Retina (tissue), 1 donor: ENCODE measurements at places on chromosomes 1 and 21.

DNA sequence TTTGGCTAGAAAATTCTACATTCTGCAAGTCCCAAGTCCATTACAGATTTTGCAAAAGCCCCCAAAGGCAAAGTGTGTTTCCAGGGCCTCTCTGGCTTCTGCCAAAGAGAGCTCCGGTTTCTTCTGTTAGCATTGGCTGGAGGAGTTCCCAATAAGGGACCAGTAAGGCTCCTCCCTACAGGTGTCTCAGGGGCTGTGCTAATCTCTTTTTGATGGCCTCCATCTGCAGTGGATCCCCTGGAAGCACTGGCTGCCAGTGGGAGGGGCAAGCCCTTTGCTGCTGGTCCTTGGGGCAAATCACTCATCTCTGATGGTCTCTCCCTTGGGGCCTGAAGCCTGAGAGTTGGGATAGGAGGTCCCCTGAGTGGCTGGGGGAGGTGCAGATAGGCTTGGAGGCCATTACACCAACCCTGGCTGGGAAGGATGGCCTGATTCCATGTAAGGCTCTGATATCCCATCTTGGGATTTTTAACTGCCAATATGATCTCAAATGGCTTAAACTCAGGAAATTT lies 89.1 kb upstream of the USP24 start:
- DNase-seq = no peak

DNA sequence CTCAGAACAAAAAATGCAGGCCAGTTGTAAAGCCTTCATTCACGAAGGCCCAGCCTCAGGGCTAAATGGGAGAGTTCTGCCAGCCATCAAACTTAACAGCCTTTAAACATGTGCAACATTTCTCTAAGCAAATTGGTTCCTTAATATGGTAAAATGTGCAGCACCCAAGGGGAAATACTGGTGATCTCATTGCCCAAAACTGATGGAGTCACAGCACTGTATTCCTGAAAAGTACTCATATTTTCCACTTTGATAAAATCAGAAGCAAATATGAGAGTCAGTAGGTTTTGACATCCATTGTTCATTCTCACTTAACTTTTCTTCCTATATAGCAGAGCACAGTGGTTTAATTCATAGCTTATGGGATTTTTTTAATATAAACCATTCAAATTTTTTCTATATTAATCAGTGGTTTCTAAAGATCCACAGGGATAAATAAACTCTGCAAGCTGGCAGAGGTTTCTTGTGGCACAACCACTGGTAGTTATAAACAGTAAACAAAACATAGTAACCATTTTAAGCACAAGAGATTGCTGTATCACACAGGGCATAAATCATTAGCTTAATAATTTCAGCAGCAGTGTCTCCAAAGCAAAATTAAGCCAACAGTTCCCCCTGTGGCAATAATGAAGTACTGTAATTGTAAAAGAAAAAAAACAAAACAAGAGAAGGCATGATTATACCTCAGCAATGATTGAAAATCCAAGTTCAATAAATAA lies 106.9 kb upstream of the LYPLAL1 start:
- DNase-seq = peak; percentile 29

DNA sequence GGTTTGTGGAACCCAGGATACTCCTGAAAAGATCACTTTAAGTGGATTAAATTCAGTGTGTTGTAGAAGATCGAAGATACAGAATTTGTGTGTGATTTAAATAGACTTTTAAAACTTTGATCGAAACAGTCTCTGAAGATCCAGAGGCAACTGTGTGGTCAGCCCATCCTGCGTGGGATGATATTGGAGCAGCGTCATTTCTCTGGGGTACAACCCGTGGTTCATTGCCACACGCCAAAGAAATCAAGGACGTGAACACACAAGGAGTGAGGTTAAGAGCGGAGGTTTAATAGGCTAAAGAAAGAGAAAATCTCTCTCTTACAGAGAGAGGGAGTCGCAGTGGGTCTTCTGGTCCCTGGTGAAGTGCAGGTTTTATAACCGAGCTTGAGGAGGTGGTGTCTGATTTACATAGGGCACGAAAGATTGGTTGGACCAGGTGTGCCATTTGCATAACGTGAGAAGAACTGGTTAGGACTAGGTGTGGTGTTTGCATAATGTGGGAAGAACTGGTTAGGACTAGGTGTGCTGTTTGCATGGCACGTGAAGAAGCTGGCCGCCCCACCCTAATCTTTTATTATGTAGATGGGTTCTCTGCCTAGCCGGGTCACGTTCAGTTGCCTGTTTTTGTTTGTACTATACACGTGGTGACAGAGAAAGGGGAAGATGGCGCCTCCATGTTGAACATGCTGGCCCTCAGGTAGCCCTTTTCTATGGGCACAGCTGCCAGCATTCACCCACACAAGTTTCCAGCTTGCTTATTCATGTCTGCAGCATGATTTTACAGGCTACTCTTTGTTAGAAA lies 82.3 kb downstream of the ADSS2 start:
- DNase-seq = no peak

DNA sequence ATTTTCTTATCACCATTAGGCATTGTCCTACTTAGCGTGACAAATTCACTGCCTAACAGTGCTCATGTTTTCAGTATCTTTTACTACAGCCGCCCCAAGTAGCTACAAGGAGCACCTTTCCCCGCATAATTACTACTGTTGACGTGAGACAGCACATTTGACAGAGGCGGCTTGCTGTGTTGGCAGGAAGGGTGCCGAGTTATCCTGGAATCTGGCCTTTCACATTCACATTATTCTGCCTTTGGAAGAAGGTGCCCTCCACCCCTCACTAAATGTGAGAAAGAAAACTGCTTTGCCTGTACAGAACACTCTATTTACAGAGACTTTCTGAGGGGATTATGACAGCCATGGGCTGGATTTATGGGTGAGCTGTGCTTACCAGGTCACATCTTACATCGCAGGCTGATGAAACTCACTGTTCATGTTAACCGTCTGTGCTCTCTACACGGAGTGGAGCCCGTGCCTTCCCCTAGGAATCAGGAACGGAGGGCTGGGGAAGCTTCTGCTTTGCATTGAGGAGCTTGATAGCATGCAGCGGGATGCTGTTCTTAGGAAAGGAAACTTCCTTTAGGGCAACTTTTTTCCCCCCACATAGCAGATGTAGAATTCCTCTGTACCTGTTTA lies 148.0 kb upstream of the ZRANB2 start:
- DNase-seq = peak; percentile 15

DNA sequence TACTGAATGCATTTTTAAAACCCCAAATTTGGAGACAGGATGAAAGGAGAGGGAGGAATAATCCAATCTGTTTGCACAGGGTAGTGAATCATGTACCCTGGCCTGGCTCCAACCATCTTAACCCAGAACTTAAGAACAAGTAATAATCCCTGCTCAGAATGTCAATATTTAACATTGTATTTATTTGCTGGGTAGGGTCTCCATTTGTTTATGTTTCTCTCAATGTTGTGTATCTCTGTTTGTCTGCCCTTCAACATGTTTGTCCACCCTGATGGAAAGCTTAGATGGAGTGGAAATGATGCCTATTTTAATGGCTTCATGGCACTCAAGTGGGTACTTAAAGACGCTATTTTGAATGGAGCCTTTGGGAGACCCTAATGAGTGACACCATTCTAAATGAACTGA lies 54.4 kb upstream of the CDC42BPA start:
- no peak for DNase-seq

DNA sequence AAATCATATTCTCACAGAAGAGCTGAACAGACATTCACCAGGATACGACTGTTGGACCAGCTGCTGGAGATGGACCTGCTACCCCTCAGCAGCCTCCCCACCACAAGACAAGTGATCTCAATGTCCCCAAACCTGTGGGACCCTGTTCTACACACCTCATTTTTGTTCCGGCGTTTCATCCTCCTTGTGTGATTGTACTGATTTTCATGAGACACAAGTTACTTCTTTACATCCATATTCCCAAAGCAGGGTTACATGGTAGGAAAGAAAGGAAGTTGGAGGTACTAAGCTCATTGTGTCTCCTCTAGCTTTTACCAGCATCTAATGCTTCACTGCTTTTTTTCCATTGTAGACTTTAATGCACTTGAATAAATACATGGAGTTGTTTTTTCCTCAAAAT lies 8.7 kb downstream of the ADAMTS1 start:
- DNase-seq = no peak

DNA sequence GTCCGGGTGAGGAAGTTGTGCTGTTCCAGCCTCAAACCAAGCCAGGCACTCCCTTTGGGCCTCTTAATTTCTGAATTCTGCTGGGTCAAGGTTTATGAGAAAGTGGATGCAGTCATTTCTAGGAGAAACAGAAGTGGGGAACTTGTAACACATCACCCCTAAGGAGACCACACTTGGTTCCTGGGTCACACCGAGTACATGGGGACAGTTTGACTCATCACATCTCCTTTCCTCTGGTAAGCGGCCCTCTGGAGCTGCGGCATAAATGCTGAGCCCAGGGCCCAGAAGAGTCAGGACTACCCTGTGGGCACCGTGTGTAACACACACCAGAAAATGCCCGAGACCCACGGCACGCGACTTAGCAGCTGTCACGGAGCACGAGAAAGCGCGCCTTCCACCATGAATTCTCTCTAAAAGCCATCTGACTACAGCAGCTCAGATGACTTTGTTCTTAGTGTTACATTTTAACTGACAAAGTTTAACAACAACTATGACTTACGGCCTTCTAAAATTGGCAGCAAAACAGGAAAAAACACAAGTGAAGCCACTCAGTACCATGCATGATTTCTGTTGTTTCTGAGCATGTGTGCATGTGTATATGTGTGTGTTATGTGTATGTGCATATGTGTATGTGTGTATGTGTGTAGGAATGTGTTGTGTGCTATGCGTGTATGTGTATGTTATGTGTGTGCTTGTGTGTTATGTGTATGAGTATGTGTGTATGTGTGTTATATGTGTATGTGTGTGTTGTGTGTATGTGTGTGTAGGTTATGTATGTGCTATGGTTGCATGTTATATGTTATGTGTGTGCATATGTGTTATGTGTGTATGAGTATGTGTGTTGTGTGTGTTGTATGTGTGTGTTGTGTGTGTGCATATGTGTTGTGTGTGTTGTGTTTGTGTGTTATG lies 50.8 kb downstream of the TOMM20 start:
- no peak for DNase-seq

DNA sequence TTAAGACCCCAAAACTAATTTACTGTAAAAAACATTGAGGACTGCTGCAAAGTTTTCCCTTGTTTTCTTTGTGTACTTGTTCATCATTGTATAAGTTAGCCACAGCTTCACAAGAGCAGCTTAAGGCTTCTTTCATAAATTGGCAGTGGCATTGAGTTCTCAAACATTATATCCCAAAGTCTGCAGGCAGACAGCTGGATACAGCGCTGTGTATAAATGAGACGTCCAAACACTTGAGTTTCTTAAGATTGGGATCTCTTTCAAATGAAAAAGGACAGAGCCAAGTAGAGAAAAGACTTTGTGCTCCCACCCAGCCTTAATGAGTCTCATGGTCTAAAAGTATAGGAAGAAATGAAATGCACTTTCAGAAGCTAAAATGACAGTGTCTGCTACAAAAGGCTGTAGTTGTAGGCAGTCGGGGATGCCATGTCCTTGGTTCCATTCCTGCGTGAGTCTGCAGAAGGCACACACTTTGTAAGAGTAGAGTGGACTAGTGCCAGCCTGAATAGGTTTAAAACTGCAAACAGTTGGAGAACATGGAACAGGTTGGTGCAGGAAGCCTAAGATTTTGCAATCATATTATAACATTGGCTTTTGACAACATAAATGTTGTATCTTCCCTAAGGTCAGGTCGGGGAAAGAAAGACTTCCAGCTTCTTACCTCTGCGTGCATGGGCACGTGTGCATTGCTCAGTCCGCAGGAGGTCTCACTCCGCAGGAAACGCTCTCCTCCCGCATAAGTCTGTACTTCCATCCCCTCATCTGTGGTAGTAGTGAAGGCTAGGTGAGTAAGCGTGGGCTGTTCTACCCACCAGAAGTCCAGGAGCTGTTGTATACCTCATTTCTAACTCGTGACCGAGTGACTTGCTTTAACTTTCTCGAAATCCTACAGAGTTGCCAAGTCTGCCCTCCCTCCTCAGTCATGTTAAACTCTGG lies 94.4 kb downstream of the CD247 start:
- no peak for DNase-seq

- DNase-seq = no peak
Observed at GRCh38 chr1:200338451-200338850, 71.4 kb downstream of the ZNF281 start.

DNA sequence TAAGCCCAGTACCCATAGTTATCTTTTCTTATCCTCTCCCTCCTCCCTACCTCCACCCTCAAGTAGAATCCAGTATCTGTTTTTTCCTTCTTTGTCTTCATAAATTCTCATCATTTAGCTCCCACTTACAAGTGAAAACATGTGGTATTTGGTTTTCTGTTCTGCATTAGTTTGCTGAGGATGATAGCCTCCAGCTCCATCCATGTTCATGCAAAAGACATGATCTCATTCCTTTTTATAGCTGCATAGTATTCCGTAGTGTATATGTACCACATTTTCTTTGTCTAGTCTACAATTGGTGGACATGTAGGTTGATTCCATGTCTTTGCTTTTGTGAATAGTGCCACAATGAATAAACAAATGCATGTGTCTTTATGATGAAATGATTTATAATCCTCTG lies 55.2 kb downstream of the PRKACB start:
- DNase-seq = no peak

- no peak for DNase-seq
Observed at GRCh38 chr1:167427848-167428247, 90.5 kb downstream of the CD247 start.

GRCh38 chr21:30146558-30147282 lies 19.9 kb downstream of the CLDN17 start:
- no peak for DNase-seq

- peak; percentile 52 for DNase-seq
Observed at GRCh38 chr1:51421964-51422363, 91.6 kb upstream of the TTC39A start.

GRCh38 chr1:109135940-109136339 lies 22.0 kb downstream of the ELAPOR1 start:
- no peak for DNase-seq

- DNase-seq = no peak
Observed at GRCh38 chr21:27306791-27307775, 340.2 kb upstream of the ADAMTS5 start.

DNA sequence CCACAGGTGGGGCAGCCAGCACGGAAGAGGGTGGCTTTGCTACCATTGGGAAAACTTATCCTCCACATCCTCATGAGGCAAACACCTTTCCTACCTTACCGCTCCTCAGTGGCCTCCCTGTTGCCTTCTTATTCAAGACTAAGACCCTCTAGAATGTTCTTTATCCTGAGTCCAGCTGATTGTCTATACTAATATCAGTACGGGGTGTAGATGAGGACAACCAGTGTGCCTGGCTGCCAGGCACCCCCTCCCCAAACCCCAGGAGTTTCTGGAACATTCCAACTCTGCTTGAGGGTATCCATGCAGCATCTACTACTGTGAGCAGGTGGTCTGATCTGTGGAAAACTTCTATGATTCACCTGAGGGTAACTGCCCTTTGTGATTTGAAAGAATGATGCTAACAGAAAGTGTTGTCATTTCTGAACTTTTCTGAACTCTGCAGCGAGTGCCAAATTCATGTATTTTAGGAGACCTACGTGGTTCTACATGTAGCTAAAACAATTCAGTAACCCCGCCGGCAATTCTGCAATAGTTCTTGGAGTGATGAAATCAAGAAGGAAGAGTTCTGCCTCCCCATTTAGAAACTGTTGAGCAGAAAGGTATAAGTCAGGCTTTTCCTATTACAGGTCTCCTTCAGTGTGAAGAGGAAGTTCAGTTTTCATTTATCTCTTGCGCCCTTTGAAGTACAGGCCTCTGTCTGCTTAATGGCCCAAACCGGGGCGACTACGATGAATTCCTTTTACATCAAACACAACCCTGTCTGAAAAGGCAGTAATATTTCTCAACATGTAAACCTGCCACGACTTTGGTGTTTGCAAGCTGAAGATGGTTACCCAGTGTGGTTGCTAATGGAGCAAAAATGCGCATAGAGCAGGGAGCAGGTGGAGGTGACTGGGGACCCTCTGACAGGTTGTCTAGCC lies 80.4 kb downstream of the RUNX1 start:
- no peak for DNase-seq
